Right hindlimb (tissue), 1 donor: ENCODE measurements at places on chromosomes 4 and X.

GRCh38 chrX:41711021-41711667 lies 12.8 kb upstream of the GPR82 start:
- DNase-seq, result no peak

DNA sequence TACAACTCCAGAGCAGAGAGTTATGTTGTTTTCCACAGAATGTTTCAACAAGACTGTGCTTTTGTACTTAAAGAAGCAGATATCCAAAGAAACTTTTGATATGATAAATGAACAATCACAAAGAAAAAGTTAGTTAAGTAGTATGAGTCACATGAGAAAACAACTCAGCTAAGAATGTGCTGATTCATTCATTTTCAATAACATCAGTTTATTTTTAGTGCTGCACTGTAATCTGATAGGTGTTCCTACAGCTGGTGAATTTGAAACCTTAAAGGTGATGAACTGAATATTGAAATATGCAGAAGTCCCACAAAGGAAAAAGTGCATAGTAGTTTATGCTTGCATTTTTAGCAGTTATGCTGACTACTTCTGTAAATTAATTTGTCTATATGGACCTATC lies 180.3 kb upstream of the TENM3 start:
- no peak for DNase-seq

DNA sequence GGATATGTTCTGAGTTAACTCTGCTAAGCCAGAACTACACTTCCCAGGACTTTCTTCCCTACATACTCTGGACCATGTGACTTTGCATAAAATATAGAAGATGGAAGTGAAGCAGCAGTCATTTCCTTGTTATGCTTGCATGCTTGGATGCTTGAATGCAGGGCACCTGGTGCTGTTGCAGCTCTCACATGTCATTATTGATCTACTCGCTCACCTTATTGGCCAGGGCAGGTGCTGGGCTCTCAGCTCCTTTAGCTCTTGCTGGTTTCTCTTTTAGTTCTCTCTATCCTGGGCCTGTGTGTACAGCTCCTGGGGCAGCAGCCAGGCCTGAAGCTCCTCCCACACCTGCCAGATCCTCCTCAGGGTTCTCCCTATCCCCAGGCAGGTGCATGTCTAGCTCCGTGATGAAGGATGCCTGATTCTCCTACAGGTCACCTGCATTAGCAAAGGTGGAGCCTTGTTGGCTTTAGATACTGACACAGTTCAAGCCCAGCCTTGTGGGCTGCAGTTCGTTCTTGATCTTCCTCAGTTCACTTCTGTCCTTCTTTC lies 53.3 kb downstream of the MED28 start:
- DNase-seq, result no peak

DNA sequence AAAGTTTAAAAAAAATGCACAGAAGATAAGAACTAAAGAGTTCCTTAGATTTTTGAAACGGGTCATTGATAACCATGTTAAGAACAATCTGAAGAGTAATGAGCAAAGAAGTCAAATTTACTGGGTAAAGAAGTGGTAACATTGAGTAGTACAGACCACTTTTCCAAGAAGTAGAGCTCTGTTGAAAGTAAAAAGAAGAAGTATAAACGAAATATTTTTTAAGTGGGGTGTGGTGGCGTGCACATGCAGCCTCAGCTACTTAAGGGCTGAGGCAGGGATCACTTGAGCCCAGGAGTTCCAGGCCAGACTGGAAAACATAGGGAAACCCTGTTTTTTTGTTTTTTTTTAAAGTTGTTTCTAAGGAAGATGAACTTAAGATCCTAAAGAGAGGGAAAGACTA lies 68.5 kb downstream of the UBA6 start:
- DNase-seq, result no peak

DNA sequence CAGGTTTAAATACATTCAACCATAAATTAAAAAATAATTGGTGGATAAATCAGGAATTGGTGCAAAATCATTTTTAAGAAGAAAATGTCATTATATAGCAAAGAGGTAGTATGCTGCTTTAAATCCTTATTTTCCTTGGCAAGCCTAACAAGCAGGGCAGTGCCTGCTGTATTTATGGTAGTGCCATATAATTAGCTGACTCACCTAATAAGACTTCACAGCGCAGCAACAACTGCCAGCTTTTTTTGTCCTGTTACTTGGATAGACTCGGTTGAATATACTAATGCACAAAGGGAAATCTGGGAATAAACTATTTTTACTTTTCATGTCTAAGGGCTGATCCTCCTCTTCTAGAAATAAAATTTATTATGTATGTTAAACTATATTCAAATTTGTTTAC lies 99.1 kb downstream of the SNCA start:
- no peak for DNase-seq

DNA sequence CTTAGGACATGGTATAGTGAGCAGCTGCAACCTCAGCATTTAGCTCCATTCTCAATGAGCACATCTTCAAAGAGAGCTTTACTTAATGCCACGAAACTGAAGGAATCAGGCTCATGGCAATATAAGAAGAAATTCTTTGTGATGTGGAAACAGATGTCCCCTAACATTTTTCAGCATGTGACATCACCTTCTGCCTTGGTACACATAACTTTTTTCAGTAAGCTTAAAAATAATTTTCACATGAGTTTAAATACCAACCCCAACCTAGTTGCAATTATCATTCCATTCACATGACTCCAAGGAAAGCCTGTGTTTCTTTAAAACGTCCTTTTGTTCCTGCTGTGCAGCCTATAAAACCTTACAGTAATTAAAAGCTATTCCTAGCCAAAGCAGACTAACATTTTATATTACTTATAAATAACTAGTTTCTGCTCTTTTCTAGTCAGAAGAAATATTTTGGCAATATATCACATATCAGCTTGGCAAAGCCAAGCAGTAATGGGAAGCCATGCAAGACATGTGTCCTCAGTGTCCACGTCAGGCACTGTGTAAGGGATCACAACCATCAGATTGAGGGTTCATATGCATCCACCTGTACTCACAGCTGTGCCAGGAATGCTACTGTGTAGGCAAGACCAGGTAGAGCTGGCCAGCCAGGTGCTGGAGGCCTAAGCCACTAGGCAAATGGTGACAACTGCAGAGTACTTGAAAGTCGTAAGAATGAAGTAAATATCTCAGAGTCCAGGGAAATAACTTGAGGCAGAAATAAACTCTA lies 466.6 kb downstream of the INPP4B start:
- DNase-seq, result no peak

DNA sequence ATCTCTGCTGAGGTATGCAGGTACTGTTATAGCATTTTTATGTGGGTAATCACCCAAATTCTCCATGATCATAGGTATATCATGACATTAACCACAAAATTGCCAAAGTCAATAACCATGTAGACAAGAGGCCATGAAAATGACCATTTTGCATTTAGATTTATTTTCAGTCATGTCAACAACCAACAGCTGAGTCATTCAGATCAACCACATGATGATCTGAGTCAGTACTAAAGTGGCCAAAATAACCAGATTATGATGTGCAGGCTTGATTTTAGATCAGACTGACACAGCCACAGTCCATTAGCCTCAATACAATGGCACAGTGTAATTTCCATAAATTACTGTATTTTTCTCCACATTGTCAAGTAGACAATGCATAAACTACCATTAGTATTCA lies 240.5 kb downstream of the GRIA3 start:
- DNase-seq, result no peak

DNA sequence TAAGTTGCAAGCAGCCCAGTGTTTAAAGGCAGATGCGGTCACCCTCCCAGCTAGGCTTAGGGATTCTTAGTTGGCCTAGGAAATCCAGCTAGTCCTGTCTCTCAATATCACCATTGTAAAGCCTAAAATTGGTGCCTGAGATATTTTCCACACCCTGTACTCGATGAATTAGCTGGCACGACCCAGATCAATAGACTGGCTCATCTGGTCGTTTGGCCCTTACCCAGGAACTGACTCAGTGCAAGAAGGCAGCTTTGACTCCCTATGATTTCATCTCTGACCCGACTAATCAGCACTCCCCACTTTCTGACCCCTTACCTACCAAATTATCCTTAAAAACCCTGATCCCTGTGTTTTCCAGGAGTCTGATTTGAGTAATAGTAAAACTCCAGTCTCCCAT lies 384.9 kb upstream of the SLC7A11 start:
- no peak for DNase-seq

GRCh38 chr4:147244786-147245185 lies 236.1 kb upstream of the EDNRA start:
- no peak for DNase-seq

DNA sequence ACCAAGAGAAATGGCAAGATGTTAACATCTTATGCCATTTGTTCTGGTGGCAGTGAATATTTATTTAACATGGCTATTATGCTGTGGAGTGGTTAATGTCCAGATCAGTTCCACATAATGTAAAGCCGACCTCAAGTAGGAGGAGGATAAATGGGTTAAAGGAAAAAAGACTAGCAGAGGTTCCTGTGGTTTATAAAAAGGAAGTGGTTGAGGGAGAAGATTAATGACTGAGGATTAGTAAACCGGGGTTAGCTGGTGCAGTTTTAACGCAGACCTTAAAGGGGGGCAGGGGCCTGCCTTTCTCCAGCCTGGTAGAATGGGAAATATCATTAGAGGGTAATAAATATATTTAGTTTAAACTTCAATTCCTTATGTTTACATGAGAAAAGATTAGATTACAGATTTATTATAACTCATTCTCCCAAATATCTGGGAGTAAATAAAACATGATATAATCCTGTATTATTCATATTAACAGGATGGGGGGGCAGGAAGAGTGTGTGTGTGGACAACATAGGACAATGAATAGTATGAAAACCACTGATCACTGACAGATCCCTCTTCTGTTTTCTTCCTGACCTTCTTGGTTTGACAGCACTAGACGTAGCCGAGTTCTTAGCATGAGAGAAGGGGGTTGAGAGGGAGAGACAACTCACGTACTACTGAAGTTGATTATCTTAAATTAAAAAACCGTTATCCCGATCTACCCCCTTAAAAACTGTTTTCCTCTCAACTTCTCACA lies 124.1 kb upstream of the LIMCH1 start:
- no peak for DNase-seq

- no peak for DNase-seq
Measured at GRCh38 chr4:37359261-37359660, 114.7 kb downstream of the NWD2 start.

DNA sequence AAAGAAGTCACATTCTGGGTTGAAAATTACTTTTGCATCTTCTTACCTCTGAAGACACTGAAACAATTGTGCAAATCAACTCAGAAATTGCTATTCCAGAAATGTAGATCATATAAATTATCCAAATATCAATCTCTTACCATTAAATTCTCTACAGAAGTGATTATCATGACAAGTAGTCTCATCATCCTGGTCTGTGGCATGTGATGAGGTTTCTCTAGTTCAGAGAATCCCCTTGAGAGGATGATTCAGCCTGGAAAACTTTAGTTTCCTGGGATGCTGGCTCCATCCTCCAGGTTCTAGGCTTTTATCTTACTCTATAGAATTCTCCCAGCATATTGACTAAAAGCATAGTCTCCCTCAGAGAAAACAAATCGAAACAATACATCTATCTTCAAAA lies 76.2 kb upstream of the S100G start:
- no peak for DNase-seq

GRCh38 chr4:78551420-78552351 lies at the start of gene ANXA3:
ANXA3 (plus strand) TSS chr4:78551770; CDS start chr4:78554474, 2,704 bp downstream.
- DNase-seq, result peak; percentile 40

- no peak for DNase-seq
Measured at GRCh38 chrX:103249805-103250204, 5.2 kb downstream of the TCEAL8 start.

- no peak for DNase-seq
Measured at GRCh38 chrX:47448165-47448806, 34.7 kb downstream of the ZNF41 start.

DNA sequence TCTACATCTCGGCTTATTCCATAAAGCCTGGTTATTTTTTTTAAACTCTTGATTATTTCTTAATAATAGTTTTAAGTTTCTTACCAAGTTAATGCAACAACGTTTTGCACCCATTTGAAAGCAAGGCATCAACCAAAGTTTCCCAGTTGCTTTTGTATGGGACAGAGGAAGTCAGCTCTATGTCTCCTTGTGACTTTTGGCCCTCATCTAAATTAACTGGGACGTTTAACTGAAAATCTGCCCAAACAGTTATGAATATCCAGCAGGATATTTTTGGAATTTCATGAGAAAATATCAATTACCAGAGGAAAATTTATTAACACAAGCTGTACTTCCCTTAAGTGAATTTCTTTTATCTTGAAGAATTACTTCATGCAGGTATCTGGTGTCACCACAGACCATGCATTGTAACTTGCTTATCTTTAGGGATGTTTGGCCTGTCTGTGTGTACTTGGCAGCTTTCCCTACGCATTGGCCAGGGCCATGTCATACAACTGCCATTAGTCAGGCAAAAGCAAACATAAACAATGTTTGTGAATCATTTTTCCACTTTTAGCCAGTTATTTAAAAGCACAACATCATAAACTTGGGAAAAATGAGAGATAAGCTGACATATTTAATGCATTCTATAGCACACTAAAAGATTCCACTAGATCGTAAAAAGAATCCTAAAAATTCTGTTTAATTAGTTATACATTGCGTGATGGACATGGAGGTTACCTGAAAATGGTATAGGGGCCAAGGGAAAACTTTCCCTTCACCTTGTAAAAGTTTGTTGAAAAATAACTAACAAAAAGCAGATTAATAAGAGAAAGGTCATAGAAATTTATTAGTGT lies 101.4 kb upstream of the PDE5A start:
- DNase-seq, result no peak

- peak; percentile 32 for DNase-seq
Measured at GRCh38 chr4:83320548-83320947, 14.1 kb downstream of the HPSE start.

- no peak for DNase-seq
Measured at GRCh38 chr4:94390804-94391410, 48.3 kb upstream of the HPGDS start.

DNA sequence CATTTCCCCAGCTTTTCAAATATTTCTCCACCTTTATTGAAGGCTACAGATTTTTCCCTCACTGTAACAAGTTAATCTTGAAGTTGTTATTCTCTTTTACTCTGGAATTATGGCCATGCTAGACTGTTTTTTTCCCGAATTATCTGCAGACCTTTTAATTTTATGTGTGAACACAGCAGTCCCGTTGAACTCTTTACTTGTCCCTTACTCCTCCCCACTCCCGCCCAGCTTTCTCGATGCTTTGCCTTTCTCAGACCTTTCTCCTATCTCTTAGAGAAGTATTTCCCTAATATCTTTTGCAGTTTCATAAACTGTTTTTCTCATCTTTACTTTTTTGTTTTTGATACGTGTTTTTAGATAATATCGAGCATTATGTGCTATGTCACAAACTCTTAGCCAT lies 776 bp downstream of the CEP44 start:
- DNase-seq, result no peak

DNA sequence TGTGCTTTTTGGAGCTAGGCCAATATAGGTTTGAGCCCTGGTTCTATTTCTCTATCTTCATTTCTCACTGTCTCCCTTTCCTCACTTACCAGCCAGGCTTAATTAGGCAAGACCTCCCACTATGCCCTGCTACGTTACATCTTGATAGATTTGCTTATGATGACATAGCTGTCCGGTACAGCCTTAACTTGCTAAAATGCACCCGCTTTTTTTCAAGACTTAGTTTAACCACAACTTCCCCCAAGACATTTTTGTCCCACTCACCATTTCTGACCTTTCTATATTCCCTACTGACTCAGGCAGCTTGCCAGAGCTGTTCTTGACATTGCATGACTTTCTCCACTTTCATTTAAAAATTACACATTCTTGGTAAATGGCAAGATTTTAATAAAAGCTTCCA lies 152.6 kb downstream of the MID1 start:
- DNase-seq, result no peak

GRCh38 chrX:489820-490219 lies 103.1 kb upstream of the PPP2R3B start:
- DNase-seq, result no peak

GRCh38 chr4:17450269-17450804 lies 61.6 kb downstream of the QDPR start:
- no peak for DNase-seq
